ELR (cell line): ENCODE measurements at places on chromosomes 1 and 21.

DNA sequence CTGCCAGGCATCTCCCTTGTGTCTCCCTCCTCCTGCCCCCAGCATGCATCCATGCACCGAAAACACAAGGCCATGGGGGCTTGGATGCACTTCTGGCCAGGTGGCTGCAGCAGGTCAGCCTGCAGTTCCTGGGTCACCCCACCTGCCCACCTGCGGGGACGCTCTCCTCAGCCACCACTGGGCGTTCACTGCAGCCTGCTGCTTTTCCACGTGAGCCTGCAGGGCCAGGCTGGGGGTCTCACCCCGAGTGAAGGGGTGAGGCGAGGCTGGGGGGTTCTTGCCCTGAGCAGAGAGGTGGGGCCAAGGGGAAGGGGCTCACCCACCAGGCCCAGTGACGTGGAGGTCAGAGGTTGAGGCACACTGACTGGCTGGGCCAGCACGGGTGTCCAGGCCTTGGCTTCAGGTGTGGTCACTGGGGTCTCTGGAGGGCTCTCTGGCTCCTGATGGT is 64.6 kb downstream of the WNT9A start:
- no peak for DNase-seq

- DNase-seq = no peak
Observed at GRCh38 chr1:183568176-183569021, 21.9 kb downstream of the NCF2 start.

- no peak for DNase-seq
Observed at GRCh38 chr1:99943223-99943794, 26.5 kb upstream of the SLC35A3 start.

GRCh38 chr1:21586846-21587601 is 77.8 kb downstream of the ALPL start:
- peak; percentile 92 for DNase-seq

- no peak for DNase-seq
Observed at GRCh38 chr1:240739754-240740153, 127.8 kb upstream of the GREM2 start.

DNA sequence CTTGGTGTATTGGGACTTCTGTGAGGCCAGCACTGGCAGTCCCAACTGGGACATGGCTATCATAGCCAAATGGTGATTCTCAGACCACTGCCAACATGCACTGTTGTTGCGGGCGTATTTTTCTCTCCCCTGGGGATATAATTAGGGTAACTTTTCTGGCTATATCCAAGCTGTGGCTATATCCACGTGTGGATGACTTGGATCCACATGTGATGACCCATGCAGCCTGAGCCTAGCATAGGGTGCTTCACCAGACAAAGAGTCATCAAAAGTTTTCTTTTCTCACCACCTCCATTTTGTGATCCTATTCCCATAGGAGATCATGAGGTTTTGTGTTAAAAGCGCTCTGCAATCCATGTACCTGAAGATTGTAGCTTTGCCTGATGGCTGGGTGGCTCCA is 51.2 kb upstream of the CSF3R start:
- DNase-seq = no peak

DNA sequence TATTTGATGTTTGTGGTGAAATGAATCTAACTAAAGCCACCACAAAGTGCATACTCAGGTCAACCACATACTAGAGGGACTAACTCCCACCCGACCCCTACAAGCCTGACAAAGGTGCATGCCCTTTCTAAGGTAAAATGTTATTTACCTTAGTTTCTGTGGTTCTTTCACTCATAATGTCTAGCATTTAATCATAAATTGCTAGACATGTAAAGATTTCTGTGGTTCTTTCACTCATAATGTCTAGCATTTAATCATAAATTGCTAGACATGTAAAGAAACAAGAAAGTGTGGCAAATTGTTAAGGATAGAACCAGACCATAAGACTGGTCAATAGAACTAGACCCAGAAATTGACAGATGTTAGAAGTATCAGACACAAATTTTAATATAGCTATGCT is 193.0 kb upstream of the PBX1 start:
- DNase-seq = no peak
